ENCODE measurements at places on chromosomes 2 and 18. TPM values are rescaled to one million over a fixed set of nuclear protein-coding genes. Genes with fewer than 3 reads are reported as not detected.

CAVIN2 gene
- polyA plus RNA-seq: not detected

SH3RF3 gene
- 0.24 TPM for polyA plus RNA-seq

SKOR2 gene
- polyA plus RNA-seq: not detected

RAX gene
- not detected for polyA plus RNA-seq

CYRIA gene
- 6.3 TPM for polyA plus RNA-seq

PROKR1 gene
- not detected for polyA plus RNA-seq

NLRC4 gene
- polyA plus RNA-seq: not detected

POTEI gene
- polyA plus RNA-seq: not detected

ARMC9 gene
- polyA plus RNA-seq: 1.0 TPM

C2orf72 gene
- polyA plus RNA-seq: not detected

COLEC12 gene
- polyA plus RNA-seq: not detected

MROH2A gene
- not detected for polyA plus RNA-seq

CYS1 gene
- 0.07 TPM for polyA plus RNA-seq

FBXO15 gene
- polyA plus RNA-seq: 1.3 TPM
